ENCODE measurements at places on chromosomes 7 and 10.

GRCh38 chr10:74745449-74745848, 81.0 kb upstream of the KAT6B start:
- DNase-seq, result no peak

DNA sequence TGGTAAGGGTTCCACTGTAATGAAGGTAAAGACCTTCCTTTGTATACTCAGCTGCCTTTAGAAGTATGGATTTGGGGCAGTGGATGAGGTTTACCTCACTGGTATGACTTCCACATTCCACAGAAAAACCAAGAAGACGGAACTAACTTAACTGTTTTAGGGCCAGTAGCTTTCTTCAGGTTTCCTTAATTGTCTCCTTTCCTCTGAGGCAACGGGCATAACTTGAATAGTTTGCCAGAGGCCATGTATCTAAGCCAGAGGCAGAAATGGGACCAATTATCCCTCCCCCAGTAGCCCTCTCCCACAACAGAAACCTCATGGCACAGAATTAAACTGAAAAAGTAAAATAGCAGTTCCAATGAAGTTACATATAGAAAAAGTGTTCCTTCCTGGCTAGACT, 281.7 kb downstream of the PHTF2 start:
- no peak for DNase-seq

GRCh38 chr10:105797234-105797890, 1156.3 kb downstream of the SORCS3 start:
- no peak for DNase-seq

DNA sequence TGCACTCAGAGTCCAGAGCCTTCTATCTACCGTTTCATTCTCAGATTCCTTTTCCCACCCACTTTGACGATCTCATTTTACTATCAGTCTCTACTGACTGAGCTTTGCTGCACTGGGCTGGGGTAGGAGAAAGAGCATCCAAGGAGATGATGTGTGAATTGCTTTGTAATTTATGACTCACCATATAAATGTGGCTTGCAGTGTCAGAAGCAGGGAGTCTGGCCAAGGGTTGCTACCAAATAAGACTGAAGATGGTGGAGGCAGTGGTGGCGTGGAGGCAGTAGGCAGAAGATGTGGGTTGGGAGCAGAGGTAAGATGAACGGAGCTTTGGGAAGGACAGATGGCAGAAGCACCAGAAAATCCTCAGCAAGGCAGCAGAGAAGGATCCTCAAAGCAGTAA, 73.3 kb upstream of the AGK start:
- no peak for DNase-seq

GRCh38 chr10:6558759-6559461, 21.2 kb downstream of the PRKCQ start:
- no peak for DNase-seq
